ENCODE measurements at places on chromosomes 11 and 22.

DNA sequence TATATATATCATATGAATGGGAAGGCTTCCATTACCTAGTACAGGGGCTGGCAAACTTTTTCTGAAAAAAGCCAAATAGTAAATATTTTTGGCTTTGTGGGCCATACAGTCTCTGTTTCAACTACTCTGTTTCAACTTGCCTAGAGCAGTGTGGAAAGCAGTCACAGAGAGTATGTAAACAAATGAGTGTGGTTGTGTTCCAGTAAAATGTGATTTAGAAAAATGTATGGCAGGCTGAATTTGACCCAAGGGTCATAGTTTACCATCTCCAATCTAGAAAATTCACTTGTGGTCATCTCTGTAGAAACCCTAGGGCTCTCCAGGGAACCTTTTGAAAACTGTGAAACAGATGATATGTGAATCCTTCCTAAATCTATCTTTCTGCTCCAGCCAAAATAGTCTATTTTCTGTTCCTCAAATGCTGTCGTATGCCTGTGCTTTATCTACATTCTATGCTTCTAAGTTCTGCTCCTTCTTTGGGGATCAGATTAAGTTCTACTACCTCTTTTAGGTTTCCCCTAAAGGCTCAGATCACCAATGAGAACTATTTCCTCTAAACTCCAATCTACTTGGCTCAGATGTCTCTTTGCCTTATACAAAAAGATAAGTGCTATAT lies 356.2 kb downstream of the METTL15 start:
- DNase-seq = no peak

DNA sequence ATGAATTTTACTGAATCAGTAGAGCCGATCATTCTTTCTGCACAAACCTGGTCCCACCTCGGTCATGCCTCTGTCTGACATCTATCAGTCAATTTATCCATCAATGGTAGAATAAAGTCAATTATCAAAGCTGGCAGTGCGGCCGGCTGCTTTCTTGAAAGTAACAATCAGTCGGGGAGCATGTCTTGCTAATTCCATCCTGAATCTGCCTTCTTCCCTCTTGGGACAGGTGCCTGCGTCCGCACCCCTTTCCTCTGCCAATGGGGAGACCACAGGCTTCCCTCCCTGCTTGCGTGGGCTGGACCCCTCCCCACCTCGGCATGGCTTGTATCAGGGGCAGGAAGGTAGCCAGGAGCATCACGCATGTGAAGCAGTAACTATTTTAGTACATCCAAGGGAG lies 962.9 kb downstream of the BRD1 start:
- no peak for DNase-seq

DNA sequence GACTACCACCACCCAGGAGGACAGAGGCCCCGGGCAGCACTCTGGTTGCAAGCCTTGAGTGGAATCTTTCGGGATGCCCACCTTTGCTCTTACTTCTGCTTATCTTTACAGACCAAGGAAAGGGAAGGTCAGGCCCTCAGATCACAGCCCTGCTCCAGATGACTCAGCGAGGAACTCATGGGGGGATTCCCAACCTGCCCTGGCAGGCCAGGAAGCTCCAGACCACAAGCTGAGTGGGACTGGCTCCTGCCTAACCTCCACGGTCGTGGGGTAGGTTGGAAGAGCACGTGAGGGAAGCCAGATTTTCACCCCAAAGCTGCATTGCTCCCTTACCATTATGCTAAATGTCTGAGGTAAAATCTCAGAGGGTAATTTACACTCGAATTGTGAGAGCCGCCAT lies 11.8 kb downstream of the TBC1D10A start:
- no peak for DNase-seq

DNA sequence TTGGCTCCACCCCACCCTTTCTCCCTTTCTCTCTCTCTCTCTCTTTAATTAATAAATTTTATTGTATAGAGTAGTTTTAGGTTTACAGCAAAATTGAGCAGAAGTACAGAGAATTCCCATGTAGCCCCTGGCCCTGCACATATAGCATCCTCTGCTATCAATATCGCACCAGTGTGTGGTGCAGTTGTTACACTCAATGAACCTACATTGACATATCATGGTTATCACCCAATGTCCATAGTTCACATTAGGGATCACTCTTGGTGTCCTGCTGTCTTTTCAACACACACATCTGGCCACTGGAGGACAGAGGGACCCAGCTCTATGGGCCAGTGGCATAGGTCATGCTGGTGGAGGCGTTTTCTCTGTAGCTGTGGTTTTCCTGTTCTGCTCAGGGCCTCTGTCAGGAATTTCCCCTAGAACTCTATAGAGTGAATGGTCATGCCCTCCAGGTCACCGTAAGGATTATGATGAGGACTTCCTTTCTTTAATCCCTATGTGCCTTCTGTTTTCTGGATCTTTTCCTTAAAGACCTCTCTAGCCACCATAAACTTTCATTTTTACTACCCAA lies 98.2 kb upstream of the NAV2 start:
- DNase-seq = no peak

DNA sequence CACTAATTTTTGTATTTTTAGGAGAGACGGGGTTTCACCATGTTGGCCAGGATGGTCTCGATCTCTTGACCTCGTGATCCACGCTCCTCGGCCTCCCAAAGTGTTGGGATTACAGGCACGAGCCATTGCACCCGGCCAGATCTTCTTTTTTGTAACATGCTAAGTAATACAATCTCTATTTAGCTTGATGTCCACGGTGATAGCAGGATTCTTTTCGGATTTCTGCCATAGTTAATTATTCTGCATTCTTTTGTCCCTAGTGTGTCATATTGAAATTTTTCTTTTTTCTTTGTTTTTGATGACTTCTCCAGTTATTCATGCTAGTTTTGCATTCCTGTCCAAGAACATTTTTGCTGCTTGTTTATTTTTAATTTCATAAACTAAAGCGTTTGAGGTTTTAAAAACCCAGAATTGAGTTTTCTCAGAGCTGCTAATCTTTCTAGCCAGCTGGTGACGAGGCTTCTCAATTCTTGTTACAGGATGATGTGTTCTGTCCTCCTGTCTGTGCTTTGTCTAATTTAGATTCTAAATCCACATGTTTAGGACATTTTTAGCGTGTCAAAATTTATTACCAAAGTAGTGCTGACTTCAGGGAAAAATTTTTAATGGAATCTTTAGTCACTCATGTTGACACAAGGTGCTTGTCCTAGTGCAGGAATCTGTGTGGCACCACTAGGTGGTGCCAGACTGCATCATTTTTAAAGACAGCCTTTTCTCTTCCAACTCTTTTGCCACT lies 21.8 kb downstream of the NF2 start:
- DNase-seq = peak; percentile 59

GRCh38 chr11:126514061-126514693 lies 158.7 kb downstream of the ST3GAL4 start:
- no peak for DNase-seq

- no peak for DNase-seq
Measured at GRCh38 chr22:43569111-43569510, 157.3 kb downstream of the MPPED1 start.

- DNase-seq = no peak
Measured at GRCh38 chr11:69904161-69904973, 85.2 kb upstream of the FGF3 start.

DNA sequence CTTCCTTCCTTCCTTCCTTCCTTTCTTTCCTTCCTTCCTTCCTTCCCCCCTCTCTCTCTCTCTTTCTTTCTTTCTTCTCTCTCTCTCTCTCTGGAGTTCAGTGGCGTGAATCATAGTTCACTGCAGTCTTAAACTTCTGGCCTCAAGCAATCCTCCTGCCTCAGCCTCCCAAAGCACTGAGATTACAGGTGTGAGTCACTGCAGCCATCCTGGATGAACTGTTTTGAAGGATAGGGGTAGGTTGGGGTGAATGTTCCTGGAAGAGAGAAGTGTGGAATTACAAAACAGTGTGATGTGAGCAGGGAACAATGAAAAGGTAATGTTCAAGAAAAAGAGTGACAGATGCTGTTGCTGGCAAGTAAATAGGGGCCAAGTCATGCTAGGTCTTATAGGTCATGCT lies 12.4 kb upstream of the PLET1 start:
- DNase-seq = no peak

DNA sequence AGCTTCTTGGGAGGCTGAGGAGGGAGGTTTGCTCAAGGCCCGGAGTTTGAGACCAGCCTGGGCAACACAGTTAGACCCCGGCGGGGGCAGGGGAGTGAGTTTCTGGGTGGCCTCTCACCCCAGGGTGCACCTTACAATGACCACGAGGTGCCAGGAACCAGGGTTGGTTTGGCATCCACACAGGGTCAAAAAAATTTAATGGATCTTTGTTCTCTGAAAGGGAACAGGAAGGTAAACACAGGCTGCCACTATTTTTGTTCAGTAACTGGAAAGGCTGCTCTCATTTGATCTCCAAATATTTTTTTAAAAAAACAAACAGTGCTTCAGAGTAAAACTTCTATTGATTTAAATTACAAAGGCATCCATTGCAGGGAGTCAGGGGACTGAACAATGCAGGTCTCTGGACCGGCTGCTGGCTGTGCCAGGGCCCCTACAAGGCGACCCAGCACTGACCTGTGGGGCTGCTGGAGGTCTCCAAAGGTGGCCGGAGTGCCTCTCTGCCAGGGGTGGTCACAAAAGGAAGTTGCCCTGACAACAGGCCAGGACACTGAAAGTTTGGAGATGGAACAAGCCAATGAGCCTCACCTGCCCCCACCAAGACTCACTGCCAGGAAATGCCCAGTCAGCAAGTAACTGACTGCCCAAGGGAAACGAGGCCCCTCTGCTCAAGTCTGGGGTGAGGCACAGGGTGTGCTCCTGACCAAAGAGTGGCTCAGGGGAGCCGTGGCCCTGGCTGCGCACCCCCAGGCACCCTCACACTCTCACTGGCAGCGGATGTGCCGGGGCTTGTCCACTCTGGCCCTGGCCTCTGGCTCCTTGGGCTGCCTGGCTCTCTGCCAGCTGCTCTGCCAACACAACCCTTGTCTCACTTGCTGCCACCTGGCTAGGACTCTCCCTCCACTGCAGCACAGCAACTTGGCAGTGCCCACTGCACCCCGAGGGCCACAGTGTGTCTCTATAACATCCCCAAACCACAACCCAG lies 51.8 kb downstream of the ARFGAP3 start:
- peak; percentile 87 for DNase-seq

DNA sequence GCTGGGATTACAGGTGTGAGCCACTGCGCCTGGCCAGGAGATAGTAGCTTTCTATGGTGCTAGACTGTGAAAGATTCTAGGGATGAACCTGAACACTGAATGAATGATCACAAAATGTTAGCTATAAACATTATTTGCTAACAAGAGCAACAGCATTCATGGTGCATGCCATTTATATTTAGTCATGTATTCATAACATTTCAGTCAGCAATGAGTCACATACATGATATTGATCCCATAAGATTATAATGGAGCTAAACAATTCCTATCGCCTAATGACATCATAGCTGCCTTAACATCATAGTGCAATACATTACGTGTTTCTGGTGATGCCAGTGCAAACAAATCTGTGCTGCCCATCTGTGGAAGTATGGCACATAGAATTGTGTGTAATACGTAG lies 164.1 kb downstream of the ARHGAP42 start:
- no peak for DNase-seq

DNA sequence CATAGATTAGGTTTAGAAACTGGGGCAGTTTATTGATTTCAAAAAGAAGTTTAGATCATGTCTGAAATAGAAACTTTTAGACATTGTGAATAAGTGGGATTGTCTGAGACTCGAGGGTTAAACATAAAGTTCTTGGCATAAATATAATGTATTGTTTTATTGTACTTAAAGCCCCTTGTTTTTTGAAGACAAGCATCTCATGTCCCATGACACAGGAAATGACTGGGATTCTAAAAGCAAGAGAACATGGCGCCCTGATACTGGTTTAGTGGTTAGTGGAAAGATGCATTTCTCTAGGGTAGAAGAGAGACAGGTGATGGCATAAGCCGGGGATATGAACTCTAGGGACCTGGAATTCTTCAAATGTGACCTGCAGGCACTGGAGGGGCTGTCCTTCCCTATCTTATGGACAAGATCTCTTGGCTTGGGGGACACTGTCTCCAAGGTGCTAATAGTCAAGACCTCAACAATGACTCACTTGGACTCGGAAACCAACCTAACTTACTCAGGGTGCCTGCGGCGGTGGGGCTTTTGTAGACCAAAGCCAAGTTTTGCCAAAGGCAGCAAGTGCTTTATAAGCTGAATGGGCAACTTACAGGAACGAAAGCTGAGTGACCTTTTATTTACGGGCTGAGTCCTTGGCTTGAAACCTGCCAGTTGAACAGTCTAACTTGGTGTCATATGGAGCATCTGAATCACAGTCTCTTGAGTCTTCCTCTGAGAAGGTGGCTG lies 48.2 kb downstream of the UBASH3B start:
- DNase-seq = no peak

DNA sequence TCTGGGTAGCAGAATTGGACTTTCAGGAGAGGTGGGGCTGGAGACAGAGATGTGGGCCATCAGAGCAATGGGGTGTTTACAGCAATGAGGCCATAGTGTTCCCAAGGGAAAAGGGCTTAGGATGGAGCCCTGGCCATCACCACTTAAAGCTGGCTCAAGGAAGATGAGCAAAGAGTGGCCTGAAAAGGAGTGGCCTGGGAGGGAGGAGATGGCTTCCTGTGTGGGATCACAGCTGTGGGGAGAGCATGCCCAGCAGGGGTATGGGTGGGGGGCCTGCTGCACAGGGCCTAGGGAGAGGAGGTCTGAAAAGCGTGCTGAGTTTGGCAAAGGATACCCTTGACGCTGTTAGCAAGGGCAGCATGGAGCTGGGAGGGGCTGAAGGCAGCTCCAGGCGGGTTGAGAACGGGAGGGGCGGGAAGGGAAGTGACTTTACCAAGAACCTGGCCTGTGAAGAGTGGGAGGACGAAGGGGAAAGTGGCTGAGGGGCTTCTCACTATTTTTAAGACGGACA lies 13.9 kb downstream of the LRRC32 start:
- no peak for DNase-seq

GRCh38 chr11:117199053-117199915 lies at the start of gene TAGLN:
Gene TAGLN (plus strand): TSS chr11:117199370. CDS start chr11:117203014, 3,644 bp downstream.
- no peak for DNase-seq

DNA sequence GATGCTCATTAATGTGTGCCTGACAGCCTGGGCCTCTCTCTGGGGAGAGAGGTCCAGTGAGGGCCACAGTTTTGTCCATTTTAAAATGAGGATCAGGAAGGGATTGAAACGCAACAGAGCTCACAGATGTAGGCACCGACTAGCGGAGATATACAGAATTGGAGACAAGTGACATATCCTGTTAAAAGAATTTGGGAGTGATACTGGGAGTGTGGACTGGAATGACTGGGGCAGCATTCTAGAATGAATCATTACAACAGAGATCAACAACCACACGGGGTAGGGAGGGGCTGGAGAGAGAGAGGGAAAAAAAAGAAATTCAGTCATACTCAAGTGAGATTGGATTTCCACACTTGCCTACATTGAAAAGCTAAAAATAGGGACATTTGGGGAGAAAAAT lies 2.5 kb upstream of the NCAM1 start:
- no peak for DNase-seq

DNA sequence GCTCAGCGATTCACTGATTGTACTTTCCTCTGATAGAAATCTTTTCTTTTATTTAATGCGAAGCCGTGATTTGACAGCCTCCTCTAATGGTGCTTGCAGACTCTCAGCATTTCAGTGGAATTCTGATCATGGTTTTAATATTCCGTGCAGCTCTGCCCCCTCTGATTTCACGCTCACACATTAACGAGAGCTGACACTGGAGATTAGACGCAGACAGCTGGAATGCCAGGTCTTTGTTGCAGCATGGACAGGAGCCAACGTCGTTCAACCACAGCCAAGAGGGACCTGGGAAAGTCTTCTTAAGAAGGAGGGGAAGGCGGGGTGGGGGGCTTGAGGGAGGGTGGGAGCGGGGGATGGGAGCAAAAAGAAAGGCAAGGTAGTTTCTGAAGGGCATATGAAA lies 186.4 kb downstream of the BLID start:
- DNase-seq = no peak

GRCh38 chr11:101666916-101667315 lies 83.1 kb upstream of the TRPC6 start:
- DNase-seq = no peak

Data from LNCaP clone FGC (cell line).